ENCODE measurements at places on chromosomes 13 and 19. TPM values are rescaled to one million over a fixed set of nuclear protein-coding genes. Genes with fewer than 3 reads are reported as not detected.

The ZNF625 gene
- polyA plus RNA-seq: 4.2 TPM

The DBP gene
- polyA plus RNA-seq: 5.2 TPM

DNA sequence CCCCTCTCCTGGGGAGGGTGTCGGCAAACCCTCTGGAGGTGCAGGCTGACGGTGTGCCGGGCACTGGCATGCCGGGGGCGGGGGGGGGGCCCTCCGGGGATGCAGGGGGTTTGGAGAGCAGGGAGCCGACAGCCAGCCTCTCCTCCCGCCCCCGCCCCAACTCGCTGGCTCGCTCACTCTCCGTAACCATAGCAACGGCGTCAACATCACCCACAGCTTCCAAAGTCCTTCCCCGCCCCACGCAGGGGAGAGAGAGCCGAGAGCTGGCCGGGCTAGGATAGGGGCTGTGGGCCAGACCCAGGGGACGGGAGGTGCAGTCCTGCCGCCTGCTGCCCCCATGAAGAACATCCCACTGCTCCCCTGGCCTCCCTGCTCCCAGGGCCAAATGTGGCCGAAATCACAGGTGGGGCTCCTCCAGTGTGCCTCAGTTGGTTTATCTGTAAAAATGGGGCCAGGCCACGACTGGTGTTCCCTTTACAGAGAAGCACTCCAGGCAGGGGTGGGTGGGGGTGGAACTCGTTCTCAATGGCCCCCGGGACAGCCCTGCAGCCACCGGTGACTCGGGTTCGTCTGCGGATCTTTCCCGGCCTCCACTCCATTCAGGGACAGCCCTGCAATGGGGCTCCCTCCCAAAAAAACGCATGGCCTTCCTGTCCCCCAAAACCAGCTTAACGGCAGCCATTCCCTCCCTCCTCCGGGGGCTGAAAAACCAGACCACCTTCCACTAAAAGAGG is 3.2 kb downstream of the KLF16 start:
- DNase-seq: no peak

DNA sequence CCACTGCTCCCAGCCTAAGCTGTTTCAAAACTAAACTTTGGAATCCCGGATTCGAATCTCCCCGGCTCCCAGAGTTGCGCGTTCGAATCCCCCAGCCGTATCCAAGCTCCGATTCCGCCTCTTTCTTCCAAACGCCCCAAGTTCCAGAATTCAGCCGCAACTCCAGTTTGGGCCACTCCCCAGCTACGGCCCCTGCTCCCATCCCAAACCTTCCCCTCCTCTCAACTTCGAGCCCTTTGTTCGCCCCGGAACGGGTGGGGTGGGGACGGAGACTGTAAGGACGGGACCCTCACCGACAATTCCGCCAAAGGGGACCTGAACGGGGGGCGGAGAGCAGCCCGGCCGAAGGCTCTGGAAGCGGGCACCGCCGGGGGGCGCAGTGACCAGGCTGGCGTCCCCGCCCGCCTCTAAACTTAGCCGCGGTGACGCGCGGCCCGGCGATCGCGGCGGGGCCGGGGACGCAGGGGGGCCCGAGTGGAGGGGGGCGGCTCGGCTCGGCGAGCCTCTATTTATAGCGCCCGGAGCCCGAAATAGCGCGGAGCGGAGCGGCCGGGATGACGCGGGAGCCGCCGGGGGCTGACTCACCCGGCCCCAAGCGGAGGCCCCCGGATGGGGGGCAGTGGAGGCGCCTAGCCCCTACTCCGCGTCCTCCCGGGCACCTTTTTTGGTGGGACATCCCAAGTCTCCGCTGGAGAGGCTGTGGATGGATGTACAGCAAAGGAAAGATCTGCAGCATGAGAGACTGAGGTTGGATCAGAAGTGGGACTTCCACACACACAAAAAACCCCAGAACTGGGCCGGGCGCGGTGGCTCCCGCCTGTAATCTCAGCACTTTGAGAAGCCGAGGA is 4.9 kb upstream of the ERCC1 start:
- no peak for DNase-seq

DNA sequence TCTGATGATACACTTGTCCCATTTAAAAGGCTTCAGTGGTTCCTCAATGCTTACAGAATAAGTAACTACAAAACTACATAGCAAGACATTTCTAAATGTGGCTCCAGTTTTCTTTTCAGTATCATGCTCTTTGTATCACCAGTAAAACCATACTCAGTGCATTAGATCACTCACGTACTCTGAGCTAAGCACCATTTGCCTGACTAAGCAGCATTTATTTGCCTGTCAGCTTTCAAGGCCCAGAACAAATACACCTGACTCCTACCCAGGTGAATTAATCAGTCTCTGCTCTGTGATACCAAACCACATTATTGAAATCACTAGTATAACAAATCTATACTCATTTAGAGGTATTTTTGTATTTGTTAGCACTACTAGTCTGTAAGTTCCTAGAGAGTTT is 47.4 kb upstream of the PCDH20 start:
- no peak for DNase-seq

DNA sequence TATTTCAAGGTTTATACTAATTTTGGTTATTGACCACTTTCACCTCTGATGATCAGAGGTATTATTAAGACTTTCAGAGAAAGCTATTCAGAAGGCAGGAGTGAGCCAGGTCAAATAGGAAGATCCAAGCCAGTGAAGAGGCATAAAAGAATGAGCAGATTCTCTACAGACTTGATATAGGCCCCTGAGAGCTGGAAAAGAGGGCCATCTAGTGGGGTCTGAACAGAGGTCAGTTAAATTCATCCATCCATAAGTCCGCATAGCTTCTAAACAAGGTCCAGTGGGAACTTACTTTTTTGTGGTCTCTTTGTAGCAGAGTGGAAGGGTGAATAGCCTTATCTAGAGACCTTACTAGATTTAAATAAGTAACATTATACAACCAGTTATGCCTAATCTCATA is 126.6 kb upstream of the UFM1 start:
- no peak for DNase-seq

DNA sequence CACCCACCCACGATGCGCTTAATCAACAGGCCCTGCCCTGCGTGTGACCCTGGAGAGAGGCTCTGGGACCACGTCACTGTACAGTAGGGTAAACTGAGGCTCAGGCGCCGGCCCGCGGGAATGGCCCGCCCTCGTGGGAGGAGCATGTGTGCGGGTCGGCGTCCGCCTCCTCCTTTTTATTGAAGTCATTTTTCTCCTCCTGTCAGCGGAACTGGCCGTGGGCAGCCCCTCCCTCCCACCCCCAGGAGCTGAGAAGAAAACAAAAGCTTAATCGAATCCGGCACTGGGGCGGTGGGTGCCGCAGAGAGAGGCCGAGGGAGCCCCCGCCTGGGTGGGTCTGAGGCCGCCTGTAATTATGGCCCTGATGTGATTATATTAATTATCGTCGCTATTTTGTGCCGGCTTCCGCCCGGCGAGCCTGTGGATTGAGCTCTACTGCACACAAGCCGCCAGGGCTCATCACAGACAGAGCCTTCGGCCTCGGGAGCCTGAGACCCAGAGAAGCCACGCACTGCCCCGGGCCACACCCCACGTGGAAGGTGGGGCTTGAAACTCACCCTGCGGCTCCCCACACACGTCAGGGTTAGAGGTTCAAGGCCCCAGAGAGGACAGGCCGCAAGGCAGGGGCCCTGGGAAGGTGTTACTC is 7.0 kb downstream of the C2CD4C start:
- no peak for DNase-seq

GRCh38 chr19:39296055-39296645 is at the start of gene IFNL1:
Gene IFNL1, plus strand, starts transcription at chr19:39296407. Its CDS starts 15 bp downstream, at chr19:39296422.
- DNase-seq: no peak

The CCL25 gene
- polyA plus RNA-seq: not detected

The S1PR2 gene
- 12.0 TPM for polyA plus RNA-seq

- DNase-seq: no peak
These were observed 37.8 kb downstream of the TNFSF14 start for GRCh38 chr19:6632002-6632621.

The C19orf18 gene
- 1.5 TPM for polyA plus RNA-seq

The MCF2L gene
- 22.5 TPM for polyA plus RNA-seq

The ZNF681 gene
- 2.1 TPM for polyA plus RNA-seq

The ZNF677 gene
- polyA plus RNA-seq: 26.4 TPM

DNA sequence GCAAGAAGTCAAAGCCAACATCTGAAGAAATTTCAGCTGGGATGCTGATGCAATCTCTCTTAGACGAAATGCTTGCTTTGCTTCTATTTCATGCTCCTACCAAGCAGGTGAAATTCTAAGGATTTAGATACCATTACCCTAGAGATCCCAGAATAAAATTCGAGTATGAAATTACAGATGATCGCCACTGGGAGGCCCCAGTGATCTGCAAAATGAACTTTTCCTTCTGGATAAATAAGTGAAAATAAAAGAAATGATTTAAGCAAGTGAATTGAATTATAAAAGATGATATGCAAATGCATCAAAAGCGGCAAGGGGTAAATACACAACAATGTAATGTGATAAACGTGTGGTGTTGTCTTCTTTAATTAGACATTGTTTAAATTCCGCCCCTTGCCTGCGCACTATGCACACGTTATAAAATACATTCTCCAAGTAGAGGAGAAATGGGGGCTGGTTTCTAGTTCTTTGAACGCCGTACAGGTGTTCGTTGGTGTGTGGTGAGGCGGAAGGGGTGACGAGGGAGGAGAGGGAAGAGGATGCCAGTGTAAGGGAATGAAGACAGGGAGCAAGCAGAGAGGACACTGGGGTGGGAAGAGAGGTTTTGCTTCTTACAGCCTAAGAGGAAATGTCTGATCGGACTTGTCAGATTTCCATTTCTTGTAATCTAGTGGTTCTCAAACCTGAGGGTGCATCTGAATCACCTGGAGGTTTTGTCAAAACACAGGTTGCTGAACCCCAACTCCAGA is 58.0 kb downstream of the ERCC5 start:
- DNase-seq: no peak

The PABPC3 gene
- polyA plus RNA-seq: 0.25 TPM

- DNase-seq: no peak
These were observed 302.6 kb downstream of the ATP8A2 start for GRCh38 chr13:25674371-25674770.

The MBD3L3 gene
- polyA plus RNA-seq: not detected

DNA sequence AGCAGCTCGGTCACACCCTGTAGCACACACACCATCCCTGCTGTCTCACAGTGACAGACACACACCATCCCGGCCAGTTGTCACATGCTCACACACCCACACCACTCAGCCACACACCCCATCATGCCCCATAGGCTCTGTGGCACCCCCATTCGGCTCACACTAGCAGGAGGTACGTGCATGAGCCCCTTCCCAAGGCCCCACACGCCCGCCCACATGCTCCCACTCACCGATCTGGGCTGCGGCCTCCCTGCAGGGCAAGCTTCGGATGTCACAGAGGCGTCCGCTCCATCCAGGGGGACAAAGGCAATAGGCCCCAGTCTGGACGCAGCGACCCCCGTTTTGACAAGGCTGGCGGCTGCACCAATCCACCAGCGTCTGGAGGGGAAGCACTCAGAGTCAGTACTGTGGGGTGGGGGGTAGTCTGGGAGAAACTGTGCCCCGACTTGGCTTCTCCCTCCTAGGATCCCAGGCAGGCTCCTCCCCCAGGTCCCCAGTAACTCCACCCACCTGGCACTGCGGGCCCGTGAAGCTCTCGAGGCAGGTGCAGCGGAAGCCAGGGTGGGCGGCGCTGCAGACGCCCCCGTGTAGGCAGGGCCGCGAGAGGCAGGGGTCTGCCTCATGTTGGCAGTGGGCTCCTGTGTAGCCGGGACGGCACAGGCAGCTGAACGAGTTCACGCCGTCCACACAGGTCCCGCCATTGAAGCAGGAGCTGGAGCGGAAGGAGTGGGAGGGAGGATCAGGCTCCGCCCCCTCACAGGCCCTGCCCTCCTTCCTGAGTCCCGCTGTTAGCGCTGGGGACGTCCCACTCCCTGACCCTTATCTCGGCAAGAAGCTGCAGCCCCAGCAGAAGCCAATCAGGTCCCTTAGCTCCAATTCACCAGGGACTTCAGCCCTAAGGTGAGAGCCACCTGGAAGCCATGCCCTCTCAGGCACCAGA is 20.1 kb downstream of the NOTCH3 start:
- no peak for DNase-seq

The SETDB2 gene
- 8.1 TPM for polyA plus RNA-seq

- no peak for DNase-seq
These were observed 553 bp upstream of the ICAM3 start for GRCh38 chr19:10339977-10340376.

The TMIGD2 gene
- polyA plus RNA-seq: 0.46 TPM

- DNase-seq: no peak
These were observed 630 bp downstream of the RNF126 start for GRCh38 chr19:662207-662961.
